ENCODE measurements at places on chromosomes 4 and X.

DNA sequence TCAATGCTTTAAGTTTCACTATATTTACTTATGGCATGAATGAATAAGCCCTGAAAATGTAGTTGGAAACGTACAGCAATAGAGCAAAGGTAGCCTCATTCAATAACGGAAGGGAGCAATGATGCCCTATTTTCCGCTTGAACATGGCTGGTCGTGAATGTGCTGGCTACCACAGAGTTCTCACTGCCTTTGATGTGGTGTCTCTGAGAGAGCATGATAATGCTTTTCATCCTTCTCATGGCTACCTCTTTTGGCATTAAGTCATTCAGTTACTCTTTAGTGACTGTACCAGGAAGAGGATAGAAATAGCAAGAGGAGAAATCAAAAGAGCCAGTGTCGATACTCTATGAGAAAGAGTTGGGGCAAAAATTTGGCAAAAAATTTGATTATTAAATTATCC, 308.0 kb downstream of the PPP3CA start:
- no peak for DNase-seq

GRCh38 chr4:151824656-151825055, 63.8 kb upstream of the GATB start:
- no peak for DNase-seq

DNA sequence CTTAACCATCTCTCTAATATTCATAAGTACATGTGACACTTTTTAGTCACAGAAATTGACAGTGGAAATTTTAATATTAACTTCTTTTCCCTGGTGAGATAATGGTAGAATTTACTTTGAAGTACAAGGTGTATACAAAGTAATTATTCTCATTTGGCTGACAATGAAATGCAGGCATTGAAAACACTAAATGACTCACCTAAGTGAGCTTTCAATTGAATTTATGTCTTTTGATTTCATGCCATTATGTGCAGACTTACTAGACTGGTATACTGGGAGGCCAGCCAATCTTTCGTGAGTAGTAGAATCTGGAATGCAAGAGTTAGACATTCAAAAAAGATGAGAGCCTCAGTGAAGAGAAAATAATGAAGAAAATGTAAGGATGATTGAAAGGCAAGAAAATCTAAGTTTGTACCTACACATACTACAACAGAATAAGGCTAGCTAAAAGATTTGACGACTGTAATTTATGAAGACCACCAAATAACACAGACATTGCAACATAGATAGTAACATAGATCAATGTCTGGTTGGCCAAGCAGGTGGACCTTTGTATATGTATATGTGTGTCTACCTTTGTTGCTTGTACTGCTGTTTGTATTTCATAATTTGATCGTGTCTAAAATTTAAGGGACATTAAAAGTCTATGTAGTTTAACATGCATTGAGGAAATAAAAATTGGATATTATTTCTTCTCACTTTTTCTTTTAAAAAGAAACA, 459.7 kb downstream of the IL15 start:
- DNase-seq = no peak

- no peak for DNase-seq
These were observed 26.3 kb downstream of the FLNA start for GRCh38 chrX:154348114-154348531.

DNA sequence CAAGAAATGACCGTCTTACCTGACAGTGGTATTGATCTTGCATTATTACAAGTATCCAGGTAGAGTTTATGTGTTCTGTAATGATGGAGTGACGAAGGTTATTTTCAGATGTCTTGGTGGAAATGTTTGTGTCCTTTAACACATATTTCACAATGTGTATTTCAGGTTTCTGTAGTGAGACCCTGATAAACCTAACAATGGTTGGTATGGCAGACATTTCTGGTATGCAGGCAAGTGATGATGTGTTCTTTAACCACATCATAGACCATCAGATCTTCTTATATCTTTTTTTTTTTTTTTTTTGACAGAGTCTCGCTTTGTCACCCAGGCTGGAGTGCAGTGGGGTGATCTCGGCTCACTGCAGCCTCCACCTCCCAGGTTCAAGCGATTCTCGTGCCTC, 14.6 kb upstream of the ATXN3L start:
- no peak for DNase-seq

DNA sequence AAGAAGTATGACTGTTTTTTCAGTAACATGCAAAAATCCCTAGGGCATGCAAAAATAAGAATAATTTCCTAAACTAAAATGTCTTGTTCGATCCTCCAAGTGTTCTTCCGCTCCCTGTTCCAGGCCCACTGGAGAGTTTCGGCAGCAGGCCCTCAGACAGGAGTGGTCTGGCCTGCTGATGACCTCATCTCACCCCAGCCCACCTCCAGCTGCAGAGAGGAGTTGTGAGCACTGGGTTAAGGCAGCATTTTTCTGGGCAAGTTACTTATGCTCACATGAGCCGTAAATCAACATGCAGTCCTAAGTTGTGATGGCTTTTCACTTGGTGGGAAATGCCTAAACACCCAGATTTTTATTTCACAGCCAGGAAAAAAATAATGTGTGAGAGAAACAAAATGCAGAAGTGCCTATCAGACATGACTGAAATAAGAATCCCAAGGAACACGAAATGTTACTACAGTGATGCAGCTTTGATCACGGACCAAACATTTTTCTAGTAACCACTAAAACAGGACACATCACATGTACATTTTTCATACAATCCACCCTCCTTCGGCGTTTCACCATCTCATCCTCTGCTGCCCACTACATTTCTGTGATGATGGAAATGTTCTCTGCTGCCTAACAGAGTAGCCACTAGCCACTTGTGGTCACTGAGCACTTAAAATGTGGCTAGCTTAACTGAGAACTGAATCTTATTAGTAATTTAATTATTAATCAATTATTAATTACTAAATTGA, 153.3 kb upstream of the TBL1X start:
- no peak for DNase-seq

DNA sequence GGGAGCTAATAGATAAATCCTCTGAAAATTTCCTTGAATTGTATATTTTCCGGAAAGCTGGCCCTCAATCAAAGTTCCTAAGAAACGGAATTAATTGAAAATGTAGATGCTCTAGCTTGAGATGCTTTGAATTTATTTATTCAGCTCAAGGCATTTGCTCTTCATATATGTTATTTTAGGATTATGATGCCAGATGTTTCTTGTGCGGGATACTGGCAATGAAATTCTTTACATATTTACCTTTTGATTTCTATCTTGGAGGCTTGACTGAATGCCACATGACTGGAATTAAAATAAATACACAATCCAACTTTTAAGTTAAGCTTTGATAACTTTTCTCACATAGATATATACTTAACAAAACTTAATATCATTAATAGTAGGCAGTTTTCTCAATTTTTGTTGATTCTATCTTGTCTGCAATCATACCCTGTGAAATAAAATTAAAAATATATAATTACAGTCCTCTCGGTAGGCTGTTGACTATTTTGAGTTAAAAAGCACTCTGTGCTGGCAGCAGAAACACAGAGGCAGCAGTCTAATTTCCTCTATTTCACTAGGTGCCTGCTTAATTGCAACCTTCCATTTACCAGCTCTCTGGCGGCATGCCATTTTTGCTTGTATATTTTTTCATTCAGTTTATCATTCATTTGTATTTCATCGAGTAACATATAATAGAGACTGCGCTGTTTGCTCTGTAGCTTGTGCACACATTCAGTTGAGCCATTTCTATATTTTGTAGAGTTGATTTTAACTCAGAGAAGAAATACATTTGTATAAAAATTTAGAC, 991.5 kb downstream of the ADGRL3 start:
- DNase-seq = no peak

DNA sequence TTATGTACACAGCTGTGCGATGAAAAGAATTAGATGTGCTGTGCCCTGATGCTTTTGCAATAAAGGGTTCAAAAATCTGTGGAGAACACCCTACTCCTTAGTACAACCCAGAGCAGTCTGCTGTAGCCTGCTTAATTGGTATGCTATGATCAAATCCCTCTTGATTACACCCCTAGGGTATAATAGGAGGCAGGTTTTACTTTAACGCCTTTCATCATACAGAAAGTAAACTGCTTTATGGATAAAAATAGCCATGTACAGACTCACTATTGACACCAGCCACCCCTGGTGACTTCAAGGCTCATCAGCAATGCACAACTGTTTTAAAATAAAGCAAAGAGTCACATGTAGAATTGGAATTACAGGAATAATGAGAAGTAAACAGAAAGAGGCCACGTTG, 315.3 kb downstream of the DMD start:
- DNase-seq = no peak

DNA sequence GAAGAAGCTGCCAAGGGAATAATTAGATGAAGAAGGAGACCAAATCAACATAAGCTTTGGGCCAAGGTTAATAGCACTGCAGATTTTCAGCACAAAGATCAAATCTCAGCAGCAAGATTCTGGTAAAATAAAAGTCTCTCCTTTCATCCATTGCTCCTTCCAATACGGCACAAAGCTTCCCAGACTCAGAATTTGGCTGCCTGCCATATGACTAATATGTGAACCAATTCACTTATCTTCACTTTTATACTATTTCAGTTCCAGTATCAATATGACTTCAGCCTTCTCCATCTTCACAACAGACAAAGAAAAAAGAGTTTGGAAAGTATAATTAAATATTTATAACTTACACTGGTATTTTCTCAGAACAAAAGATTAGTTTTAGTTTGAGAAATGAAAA, 978.3 kb upstream of the GRID2 start:
- no peak for DNase-seq

- no peak for DNase-seq
These were observed 718 bp downstream of the RAB40A start for GRCh38 chrX:103518571-103518970.

- no peak for DNase-seq
These were observed 124.6 kb downstream of the DCHS2 start for GRCh38 chr4:154366956-154367355.

DNA sequence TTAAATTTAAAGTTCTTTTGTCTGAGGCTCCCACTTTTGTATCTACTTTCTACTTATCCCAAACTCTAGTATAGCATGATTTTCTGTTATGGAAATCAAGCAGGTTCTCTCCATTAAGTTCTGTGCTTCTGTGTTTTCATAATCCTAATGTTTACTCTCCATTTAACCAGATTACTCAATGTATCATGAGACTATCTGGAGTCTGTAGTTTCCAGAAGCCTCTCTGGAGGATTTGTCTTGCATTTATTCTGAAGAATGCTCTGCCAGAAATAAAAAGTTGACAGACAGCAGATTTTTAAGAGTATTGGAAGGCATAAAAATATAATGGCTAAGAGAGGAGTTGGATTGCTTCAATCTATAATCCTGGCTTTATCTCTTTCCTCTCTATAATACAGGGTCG, 39.2 kb upstream of the PLS3 start:
- no peak for DNase-seq

DNA sequence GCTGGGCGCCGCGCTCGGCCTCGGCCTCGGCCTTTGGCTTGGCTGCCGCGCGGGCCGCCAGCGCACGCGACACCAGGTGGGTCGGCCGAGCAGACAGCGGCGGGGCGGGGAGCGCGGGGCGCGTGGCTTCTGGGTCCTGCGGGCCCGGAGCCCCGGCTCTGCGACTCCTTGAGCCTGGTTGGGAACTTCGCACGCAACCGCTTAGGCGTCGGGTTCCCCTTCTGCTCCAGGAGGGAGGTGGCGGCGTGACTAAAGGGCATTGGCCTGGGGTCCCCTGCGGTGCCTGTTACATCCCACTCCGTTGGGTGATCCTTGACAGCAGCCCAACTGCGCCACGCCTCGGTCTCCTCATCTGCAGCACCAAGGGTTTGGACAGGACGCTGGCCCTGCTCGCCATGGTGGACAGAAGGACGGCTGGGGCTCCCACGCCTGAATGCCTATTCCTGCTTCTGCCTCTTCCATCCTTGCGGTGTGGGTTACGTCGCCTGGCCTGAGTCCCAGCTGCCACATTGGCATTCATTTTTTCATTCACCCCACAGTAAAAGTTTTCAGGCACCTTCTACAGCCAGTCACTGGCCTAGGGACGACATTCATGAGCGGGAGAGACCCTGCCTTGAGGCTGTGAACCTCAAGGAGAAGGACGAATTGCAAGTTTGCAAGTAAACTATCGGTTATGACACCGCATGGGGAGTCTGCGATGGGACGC, 631 bp downstream of the EVC start:
- DNase-seq = no peak

DNA sequence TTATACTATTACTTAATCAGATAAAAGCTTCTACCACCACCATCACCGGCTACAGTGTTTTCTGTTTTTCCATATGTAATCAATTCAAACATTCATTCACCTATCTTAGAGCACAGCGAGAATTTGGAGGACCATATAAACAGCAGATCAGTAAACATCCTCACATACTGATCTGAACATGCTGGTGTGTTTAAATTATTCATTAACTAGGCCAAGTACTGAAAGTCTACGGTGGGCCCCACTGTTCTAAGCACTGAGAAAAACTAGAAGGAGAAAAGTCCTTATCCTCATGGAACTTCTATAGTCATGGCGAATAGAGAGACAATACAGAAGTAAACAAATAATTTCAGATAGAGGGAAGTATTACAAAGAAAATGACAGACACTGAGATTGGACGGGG, 176.6 kb downstream of the NR3C2 start:
- no peak for DNase-seq

DNA sequence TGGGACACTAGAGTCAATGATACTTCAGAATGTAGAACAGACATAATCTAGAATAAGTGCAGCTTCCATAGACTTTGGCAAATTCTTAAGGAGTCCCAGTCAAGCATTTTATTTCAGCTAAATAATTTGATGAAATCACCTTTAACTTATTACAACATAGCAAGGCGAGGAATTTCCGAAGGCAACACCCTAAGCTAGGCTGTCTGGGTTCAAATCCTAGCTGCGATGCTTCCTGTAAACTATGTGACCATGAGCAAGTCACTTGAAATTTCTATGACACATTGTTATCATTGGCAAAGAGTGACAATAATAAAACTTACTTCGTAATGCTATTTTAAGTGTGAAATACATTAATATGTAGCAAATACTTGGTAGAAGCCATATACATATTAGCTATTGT, 679.1 kb downstream of the DMD start:
- DNase-seq = no peak

- DNase-seq = no peak
These were observed 147.9 kb upstream of the CTSO start for GRCh38 chr4:156101571-156101970.

- no peak for DNase-seq
These were observed 98.4 kb downstream of the ZAR1 start for GRCh38 chr4:48588230-48589097.

GRCh38 chr4:124121461-124121971, 591.0 kb downstream of the ANKRD50 start:
- no peak for DNase-seq

GRCh38 chr4:136392576-136392975, 1139.7 kb downstream of the PCDH18 start:
- DNase-seq = no peak

- DNase-seq = no peak
These were observed 276.3 kb upstream of the DKK2 start for GRCh38 chr4:107312366-107312765.

DNA sequence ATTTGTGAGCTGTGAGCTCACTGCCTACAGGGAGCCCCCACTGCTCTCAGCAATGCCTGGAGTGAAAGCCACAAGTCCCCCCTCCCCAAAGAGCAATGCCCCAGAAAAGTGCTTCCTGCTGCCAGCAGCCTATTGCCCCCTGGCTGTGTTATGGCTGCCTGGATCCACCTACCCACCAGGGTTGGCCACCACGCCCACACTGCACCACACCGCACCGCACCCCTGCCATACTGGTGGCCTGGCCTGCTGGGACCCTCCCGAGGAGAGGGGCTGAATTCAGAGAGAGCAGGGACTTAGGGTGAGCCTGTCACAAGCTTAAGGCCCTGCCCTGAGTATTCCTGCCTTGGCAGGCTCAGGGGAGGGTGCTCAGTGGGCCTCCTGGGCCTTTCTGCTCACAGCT, 4.3 kb downstream of the CFAP99 start:
- no peak for DNase-seq
